HFFc6 (cell line): ENCODE measurements at places on chromosomes 7 and 10. TPM values are rescaled to one million over a fixed set of nuclear protein-coding genes. Genes with fewer than 3 reads are reported as not detected.

The LRIT1 gene
- not detected in 3 replicates for total RNA-seq

The OR2A1 gene
- total RNA-seq: not detected in 3 replicates

The ECHDC3 gene
- 0.11 and 1.2 TPM in 2 replicates for total RNA-seq

The HELLS gene
- 28.9 and 53.0 TPM in 2 replicates for total RNA-seq

The TYW1B gene
- total RNA-seq: 3.8 to 4.6 TPM (median 4.5 TPM) in 3 replicates

The CHPF2 gene
- 140 to 166 TPM (median 141 TPM) in 3 replicates for total RNA-seq

The TMEM229A gene
- total RNA-seq: not detected in 2 replicates

The WDR86 gene
- total RNA-seq: not detected in 3 replicates

The COL26A1 gene
- total RNA-seq: not detected in 3 replicates

The ARHGAP22 gene
- 75.4 to 122 TPM (median 96.4 TPM) in 3 replicates for total RNA-seq

The MSMB gene
- not detected in 3 replicates for total RNA-seq

The CCL24 gene
- not detected in 3 replicates for total RNA-seq

The ASIC3 gene
- 0.35 to 0.61 TPM (median 0.60 TPM) in 3 replicates for total RNA-seq

The UTF1 gene
- total RNA-seq: not detected in 3 replicates

The MYH16 gene
- not detected in 2 replicates for total RNA-seq

The HACD1 gene
- total RNA-seq: 104 to 153 TPM (median 132 TPM) in 3 replicates

The GFRA1 gene
- total RNA-seq: 7.3 to 17.4 TPM (median 11.5 TPM) in 3 replicates

The AZGP1 gene
- total RNA-seq: not detected in 3 replicates

The GIMAP6 gene
- total RNA-seq: not detected in 2 replicates

The TAS2R5 gene
- 0.24 to 0.53 TPM in 2 of 3 replicates, not detected in the other for total RNA-seq

The AHCYL2 gene
- total RNA-seq: 7.8 to 12.4 TPM (median 9.8 TPM) in 3 replicates

The TMEM213 gene
- total RNA-seq: not detected in 3 replicates

The CAMK1D gene
- total RNA-seq: 0.26 to 1.4 TPM (median 1.4 TPM) in 3 replicates

The ENTPD1 gene
- not detected in 2 replicates for total RNA-seq

The GHRHR gene
- total RNA-seq: not detected in 3 replicates

The CNNM1 gene
- 3.2 to 4.4 TPM (median 3.7 TPM) in 3 replicates for total RNA-seq

The SCART1 gene
- 0.59 to 1.2 TPM (median 1.0 TPM) in 3 replicates for total RNA-seq

The PRSS37 gene
- not detected in 3 replicates for total RNA-seq

The NUPR2 gene
- not detected in 3 replicates for total RNA-seq

The WEE2 gene
- total RNA-seq: not detected in 3 replicates

The POLR2J gene
- 63.9 to 73.8 TPM (median 64.3 TPM) in 3 replicates for total RNA-seq

The TUBB8 gene
- total RNA-seq: not detected in 3 replicates

The SPOCK2 gene
- total RNA-seq: not detected in 3 replicates

The LIPK gene
- total RNA-seq: not detected in 3 replicates

The GPR22 gene
- not detected in 3 replicates for total RNA-seq

The PRSS1 gene
- total RNA-seq: not detected in 3 replicates

The KLF14 gene
- total RNA-seq: 0.09 TPM in 1 of 3 replicates, not detected in the others

The ZNF789 gene
- total RNA-seq: 5.1 to 6.1 TPM (median 5.2 TPM) in 3 replicates

The UPK3B gene
- 0.41 TPM in 1 of 3 replicates, not detected in the others for total RNA-seq

The PRRT4 gene
- total RNA-seq: not detected in 3 replicates

The NPTX2 gene
- total RNA-seq: not detected in 3 replicates

The ZNF107 gene
- total RNA-seq: 3.2 to 3.9 TPM (median 3.4 TPM) in 3 replicates
